ENCODE measurements at places on chromosomes 4 and X. TPM values are rescaled to one million over a fixed set of nuclear protein-coding genes. Genes with fewer than 3 reads are reported as not detected.

Gene SPANXN1
- not detected for total RNA-seq

Gene RS1
- not detected for total RNA-seq

Gene ZXDA
- 6.2 TPM for total RNA-seq

Gene SUPT20HL1
- total RNA-seq = not detected

Gene FGFR3
- total RNA-seq = 0.24 TPM

Gene TEX13B
- total RNA-seq = not detected

Gene TMEM154
- 1.6 TPM for total RNA-seq

Gene NDST3
- total RNA-seq = not detected

Gene ADGRG2
- total RNA-seq = 0.37 TPM

Data from cardiac ventricle fibroblast (primary cell).